ENCODE measurements at places on chromosomes 11 and 22. TPM values are rescaled to one million over a fixed set of nuclear protein-coding genes. Genes with fewer than 3 reads are reported as not detected.

- DNase-seq, result no peak
These were observed 70.7 kb upstream of the CCDC179 start for GRCh38 chr11:22930816-22931594.

DNA sequence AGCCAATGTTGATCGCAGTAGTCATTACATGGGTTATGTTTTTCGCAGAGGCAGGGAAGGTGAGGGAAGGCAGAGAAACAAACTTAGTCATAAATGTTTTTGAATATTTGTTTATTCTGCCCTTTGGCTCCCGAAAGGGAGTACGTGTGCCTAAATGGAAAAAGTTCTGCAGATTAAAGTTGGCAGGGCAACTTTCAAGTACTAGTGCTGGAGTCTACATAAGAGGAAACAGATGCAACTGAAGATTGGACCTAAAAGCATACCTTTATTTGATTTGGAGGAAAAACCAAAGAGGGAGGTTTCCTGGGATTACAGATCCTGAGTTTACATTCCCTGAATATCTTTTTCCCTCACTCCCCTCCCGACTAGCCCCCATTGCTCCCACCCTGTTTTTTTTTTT, 5.7 kb downstream of the HSD17B12 start:
- DNase-seq, result no peak

RFPL2 gene
- not detected for polyA plus RNA-seq

GRCh38 chr11:94815705-94816344, 47.7 kb downstream of the AMOTL1 start:
- DNase-seq, result no peak

KRTAP5-10 gene
- polyA plus RNA-seq, result not detected

DNA sequence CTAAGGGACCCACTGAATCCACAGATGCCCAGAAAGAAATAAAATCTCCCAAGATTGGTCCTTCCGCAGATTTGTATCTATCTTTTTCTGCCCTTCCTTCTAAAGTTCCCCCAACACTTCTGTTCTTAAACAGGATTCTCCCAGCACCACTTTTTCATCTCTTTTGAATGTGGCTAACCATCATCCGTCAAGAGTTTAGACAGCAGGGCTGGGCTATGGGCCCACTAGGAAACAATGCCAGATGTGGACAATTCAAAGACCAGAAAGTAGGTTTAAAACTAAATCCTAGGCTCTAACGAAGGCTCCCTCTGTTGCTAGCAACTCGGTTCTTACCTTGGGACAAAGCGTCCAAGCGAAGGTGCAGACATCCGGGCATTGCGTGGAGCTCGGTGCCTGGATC, 100.0 kb downstream of the AMBRA1 start:
- no peak for DNase-seq

GRCh38 chr11:103624708-103625623, 411.5 kb upstream of the DDI1 start:
- no peak for DNase-seq

GRCh38 chr22:35544189-35544588, 3.6 kb downstream of the RASD2 start:
- DNase-seq, result no peak
